ENCODE measurements at places on chromosomes 16 and 17.

GRCh38 chr17:79695797-79696609, 34.7 kb upstream of the ENPP7 start:
- DNase-seq = no peak

DNA sequence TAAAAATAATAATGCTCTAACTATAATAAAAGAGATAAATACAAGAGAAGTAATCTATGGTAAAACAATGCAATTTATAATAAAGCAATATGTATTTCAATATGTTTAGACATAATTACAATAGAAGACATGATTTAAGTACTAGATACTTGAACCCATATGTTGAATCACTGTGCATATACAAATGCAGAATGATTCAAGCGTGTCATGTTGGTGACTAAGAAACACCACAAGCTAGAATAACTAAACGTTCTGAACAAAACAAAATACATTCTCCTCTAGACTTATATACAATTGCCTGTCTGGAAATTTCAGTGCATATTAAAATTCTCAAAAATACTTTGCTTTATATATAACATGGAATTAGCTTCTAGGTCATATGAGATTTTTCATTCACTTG, 11.2 kb downstream of the TADA2A start:
- DNase-seq = no peak

DNA sequence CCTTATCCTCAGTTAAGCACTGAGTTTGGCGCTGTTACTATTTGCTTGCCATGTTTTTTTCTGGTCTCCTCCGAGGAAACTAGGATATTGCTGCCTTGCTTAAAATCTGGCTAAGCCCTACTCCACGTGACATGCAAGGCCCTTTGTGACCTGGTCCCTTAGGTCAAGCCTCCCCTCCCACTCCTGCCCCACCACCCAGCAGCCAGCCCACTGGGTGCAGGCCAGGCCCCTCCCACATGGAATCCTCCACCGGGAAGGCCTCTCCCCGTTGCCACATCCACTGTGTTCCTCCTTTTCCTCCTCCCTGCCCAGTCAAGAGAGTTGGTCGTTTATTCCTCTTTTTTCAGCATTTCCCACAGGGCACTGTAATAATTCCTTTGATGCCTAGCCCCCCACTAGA, 16.2 kb downstream of the PSMD3 start:
- no peak for DNase-seq

- no peak for DNase-seq
Observed at GRCh38 chr16:69204172-69204571, 17.2 kb downstream of the SNTB2 start.

DNA sequence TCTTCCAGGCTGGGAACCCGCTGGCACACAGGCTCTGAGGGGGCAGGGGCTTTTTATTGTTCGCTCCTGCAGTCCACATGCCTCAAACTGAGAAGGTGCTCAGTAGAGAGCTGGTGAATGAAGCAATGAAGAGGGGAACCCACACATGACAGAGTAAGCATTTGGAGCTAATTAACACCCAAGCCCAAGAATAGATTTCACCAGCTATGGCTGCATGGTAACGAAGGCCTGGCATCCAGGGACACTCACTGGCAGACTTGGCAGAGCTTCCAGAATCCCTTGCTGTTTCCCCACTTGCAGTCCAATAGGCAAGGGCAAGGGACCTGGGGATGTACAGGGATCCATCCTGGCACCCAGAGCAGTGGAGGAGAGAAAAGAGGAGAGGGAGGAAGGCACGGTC, 12.2 kb downstream of the FLOT2 start:
- no peak for DNase-seq

- DNase-seq = no peak
Observed at GRCh38 chr17:79427621-79428539, 183.0 kb downstream of the RBFOX3 start.

DNA sequence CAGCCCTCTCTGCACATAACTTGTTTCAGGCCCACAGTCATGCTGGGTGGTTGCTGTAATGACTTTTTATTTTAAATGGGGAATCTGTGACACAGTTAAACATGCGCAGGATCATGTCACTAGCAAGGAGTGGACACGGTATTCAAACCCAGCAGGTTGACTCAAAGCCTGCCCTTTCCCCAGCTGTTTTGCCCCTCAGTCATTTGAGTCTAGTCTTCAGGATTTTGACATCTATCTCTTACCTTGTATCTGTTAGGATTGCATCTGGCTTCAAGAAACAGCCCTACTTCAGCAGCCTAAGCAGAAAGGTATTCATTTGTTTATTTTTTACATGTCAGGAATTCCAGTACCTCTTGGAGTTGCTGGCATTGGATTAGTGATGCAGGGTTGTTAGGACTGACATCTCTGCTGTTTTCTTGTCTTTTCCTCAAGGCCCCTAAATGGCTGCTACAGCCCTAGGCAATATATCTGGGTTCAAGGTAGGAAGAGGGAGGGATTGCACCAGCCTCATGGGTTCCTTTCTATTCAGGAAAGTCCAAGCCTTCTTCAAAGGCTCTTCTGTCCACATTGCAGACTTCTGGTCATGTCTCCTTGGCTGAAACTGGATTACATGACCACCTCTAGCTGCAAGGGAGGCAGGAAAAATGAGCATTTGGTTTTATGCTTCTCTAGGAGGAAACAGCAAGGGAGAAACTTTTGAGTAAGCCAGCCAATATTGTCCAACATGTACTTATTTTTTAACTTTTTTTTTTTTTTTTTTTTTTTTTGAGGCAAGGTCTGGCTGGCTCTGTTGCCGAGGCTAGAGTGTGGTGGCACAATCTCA, 22.8 kb downstream of the ABCC1 start:
- DNase-seq = no peak

DNA sequence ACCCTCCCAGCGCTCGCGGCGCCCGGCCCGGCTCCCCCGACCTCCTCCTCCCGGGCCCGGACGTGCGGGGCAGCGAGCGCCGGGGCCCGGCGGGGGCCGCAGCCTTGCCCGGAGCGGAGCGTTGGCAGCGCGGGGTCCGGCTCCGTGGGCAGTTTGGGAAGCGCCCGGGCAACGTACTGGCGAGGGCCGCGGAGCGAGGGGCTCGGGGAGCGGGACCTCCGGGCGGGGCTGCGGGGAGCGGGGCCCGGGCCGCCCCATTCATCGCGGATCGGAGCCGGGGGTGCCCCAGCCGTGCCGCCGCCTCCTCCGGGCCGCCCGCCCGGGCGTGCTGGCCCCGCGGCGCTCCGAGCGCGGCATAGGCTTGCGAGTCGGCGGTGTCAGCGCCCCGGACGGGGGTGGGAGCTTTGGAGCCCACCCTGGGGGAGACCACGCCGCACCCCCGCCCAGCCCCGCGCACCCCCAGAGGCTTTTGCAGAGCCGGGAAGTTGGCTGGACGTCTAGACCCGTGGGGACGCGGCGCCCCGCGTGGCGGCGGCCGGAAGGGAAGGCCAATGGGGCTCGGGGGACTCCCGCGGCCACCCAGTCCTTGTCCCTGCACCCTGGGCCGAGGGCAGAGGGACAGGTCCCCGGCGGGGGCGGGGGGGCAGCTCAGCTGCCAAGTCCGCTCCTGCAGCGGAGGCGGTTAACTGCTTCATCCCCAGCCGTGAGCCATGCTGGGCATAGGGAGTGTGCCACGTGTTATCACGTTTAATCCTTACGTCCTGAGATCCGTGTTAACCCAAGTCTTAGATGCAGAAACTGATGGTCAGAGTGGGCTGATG, 852 bp downstream of the ZNF469 start:
- no peak for DNase-seq

Data from coronary artery (tissue), 2 donors.